Natural killer cell (primary cell): ENCODE measurements at places on chromosomes 2 and 18.

GRCh38 chr2:200653021-200653420 is 67.2 kb downstream of the AOX1 start:
- DNase-seq = no peak

GRCh38 chr2:143550500-143550899 is 421.3 kb downstream of the ARHGAP15 start:
- DNase-seq = no peak

GRCh38 chr18:58298251-58299134 is 254.5 kb downstream of the NEDD4L start:
- no peak for DNase-seq

- DNase-seq = no peak
Observed at GRCh38 chr2:72263776-72264060, 116.1 kb upstream of the CYP26B1 start.

- DNase-seq = no peak
Observed at GRCh38 chr2:237720444-237720843, 78.1 kb upstream of the RBM44 start.

DNA sequence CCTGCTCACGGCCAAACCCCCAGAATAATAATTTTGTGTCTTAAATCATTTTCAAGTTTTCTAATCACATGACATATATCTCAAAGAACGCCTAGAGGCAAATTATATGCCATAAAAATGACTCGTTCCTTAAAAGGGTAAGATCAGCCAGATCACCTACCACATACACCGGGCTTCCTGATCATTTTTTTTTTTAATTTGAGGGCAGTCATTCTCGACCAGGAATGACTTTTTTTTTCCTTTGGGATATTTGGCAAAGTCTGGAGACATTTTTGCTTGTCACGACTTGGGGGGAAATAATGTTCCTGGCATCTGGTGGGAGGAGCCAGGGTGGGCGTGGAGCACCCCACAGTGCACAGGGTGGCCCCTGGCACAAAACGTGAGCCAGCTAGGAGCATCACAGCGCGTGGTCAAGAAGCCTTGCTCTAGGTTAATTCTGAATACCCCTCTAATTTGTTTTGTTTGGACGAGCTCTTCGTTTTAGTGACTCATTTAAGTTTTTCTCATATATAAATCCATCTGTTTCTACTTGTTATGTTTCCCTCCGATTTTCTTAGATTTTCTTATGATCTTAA is 94.9 kb downstream of the TWIST2 start:
- no peak for DNase-seq
